ENCODE measurements at places on chromosomes 5 and 9.
A peak's percentile ranks its signal among the peaks of the same experiment; 100 is the strongest.

DNA sequence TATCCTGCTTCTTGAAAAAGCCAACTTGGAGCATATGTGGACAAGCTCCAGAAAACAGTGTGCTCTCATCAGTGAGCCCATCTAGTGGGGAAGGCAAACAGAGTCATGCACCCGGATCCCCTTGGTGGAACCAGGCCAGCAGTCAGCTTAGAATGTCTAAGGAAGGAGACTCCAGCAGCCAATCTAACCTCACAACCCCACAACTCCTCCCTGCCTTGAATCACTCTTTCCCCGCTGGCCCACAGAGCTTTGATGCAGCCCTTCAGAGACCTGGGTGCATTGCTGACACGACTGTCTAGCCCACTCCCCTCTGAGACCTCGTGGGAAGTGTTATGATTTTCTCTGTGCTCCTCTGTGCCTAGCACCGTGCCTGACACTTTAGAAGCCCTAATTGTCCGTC lies 623.7 kb downstream of the BNC2 start:
- DNase-seq = no peak

DNA sequence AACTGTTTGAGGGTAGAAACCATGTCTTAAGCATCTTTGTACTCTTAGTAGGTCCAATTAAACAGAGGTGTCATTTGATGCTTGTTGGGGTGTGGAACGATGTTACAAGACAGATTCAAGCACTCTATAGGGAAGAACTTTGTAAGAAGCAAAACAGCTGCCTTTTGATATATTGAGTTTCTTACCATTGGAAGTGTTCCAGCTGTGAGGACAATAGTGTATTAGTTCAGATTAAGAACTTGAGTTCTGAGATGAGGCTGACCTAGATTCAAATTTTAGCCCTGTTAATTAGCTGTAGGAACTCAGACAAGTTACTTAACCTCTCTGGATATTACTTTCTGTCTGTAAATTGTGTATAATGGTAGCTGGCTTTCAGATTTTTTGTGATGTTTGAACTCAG lies 19.6 kb upstream of the ZNF462 start:
- DNase-seq = peak; percentile 23

GRCh38 chr5:173010547-173011464 lies 27.2 kb downstream of the ATP6V0E1 start:
- DNase-seq = no peak

DNA sequence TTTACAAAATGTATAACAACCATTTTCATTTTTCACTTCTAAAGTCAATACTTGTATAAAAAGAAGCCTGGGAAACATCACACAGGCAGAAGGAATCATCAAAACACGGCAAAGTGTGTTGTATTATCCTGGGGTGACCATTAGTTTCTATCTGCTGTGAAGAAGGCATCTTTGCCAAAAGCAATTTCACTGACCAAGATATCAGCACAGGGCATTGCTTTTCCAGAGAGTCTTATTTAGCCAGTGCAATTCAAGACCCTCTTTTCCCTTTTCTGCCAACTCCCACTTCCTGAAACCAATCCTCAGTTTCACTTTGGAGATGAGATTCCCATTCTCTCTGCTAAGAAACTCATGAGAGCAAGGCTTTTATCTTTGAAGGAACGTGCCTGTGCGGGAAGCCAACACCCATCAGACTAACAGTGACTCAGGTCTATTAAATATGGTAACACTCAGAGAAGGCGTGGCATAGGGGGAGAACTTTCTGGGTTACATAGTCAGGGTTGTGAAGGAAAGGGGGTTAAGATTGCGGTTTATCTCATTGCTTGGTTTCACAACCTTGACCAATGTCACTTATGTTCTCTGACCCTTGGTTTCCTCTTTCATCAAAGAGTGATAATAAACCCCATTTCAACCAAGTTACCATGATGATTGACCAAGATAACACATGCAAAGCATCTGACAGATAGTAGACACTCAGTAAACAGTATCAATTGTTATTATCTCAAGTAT lies 666.9 kb upstream of the KLF4 start:
- DNase-seq = no peak

DNA sequence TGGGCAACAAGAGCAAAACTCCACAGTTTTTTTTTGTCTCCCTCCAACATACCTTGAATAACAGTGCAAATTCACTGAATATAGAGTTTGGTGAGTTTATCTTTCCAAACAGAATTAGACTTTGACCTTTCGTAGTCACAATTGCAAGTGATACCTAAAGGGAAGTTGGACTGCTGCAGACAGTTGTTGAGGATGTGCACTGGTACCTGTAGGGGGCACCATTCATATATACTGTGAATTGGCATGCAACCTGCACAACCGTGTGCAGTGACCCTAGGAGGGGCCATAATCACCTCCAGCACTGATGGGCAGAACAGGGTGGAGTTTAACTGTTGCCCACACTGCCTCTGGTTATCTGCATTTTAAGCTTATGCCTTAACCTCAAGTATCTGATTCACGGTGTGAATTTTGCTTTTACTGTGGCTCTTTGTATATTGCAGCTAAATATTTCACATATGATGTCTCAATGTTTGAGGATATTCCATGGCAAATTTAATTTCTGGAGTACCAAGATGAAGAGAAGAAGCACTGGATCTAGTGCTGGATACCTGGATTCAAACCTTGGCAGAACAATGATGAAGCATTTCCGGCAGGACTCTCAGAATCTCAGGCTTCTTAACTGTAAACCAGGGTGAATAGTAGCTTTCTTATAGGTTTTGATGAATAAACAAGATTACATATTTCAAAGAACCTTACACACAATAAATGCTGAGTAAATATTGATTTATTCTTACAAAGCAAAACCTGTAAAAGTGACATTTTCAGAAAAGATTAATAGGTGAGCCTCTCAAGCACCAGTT lies 144.3 kb downstream of the ACTBL2 start:
- DNase-seq = no peak

DNA sequence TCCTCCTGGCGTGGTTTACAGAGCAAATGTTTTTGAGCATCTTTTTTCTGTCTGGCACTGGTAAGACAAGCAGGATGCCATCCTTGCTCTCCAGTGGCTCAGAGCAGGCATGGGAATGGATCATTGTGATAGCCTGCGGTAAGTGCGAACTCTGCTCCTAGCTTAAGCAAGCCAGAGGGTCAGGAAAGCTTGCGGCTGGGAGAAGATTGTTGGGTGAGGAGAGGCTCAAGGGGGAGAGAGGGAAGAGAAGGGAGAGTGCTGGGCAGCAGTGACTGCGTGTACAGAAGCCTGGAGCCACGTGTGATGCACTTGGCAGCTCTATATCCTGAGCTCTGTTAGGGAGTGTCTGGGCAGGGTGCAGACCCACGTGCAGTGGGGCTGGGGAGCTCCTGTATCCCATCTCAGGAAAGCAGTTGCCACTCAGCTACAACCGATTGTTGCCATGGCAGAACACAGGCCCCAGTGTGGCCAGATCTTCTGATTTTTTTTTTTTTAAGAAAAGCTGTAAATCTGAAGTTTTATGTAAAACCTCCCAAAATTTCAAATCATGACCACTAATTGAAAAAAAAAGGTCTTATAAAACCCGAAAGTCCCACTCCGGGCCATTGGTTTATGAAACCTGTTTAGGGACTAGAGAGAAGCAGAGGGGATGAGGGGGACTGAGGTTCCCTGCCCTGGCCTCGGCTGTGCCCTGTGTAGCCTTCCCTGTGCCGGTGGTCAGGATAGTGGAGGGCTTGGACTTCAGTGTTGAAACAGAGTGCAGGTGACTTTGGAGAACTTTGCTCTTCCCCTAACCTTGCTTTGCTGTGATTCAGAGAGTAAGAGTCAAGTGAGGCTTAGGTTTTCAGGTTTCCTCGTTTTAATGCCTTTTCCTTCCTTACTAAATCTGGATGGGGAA lies 67.3 kb downstream of the ZNF618 start:
- DNase-seq = no peak
